Stimulated activated CD4-positive, alpha-beta T cell treated with anti-CD3 and anti-CD28 coated beads, Interleukin-15, amount 100 ng/mL, for 1 hour (primary cell): ENCODE measurements at places on chromosomes 3 and 15.

GRCh38 chr3:110174908-110175307 lies 837.6 kb upstream of the DPPA4 start:
- no peak for DNase-seq

GRCh38 chr3:117404730-117405129 lies 695.2 kb downstream of the TUSC7 start:
- no peak for DNase-seq

- no peak for DNase-seq
Observed at GRCh38 chr15:38796589-38796988, 232.0 kb upstream of the RASGRP1 start.

DNA sequence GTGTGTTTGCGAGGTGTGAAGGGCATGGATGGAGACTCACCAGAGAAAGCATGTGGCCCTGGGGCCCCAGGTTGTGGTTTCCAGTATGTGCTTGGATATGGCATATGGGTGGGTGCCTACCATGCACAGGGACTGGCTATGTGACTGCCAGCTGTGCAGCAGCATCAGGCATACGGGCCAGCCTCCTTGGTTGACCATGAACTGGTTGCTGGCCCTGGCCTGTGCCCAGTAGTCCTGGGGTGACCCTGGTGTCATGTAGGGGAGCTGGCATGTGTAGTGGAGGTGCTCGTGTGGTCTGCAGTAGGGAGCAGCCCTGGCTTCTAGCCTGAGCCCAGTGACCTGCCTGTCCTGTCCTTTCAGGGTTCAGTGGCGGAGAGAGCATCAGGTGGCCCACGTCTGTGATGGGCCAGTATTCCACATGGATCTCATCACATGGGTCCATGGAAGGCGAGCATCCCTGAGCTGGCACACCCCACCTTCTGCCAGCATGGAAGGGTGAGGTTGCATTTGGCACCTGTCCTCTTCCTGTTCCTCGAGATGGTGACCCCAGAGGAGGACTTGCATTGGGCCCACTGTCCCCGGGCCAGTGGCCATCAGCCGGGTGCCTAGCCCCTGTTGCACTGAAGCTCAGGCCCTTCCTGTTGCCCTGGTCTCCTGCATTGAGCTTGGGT lies 228.9 kb downstream of the SNRPN start:
- DNase-seq = no peak

- DNase-seq = no peak
Observed at GRCh38 chr3:138078901-138079344, 36.5 kb downstream of the DZIP1L start.

- DNase-seq = no peak
Observed at GRCh38 chr3:184237807-184238206, 8.4 kb downstream of the VWA5B2 start.

DNA sequence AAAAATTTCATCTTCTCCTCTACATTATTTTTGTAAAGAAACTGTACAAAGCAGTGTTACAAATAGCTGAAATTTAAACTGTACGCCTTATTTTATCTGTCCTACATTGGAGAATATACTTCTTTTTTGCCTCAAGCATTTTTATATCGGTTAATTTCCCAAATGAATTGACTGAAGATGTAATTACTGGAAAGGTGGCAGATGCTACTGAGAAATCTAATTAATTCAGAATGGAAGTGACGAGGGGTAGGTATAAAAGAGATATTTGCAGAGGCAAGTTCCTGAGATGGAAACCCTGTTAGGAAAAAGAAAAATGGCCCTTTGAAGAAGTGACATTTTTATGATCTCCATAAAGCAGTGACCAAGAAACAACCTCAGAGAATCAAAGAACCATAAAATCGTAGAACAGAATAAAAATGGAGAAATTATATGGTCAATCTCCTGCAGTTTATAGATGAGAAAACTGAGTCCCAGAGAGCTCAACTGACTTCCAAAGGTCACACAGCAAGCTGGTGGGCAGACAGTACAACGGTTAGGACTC lies 20.4 kb downstream of the RUVBL1 start:
- DNase-seq = no peak

GRCh38 chr15:88644741-88645140 lies 5.9 kb downstream of the ISG20 start:
- no peak for DNase-seq

DNA sequence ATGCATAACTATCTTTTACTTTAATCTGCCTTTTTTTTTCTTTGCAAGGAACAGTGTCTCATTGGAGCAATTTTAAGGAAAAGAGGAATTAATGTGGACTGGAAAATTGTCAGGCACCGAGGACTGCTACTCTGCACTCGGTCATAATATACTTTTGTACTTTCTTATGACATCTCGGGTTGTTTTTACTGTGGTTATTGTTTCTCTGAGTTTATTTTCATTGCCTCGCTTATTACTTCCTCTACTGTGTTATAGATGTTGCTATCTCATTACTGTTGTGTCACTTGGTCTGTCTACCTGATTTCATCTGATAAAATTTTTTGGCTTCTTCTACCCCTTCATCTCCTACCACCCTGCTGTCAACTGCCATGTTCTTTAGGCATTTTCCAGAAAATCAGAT lies 213.5 kb upstream of the POU1F1 start:
- DNase-seq = no peak

GRCh38 chr15:23416349-23417276 lies 30.4 kb downstream of the GOLGA6L2 start:
- DNase-seq = no peak

- no peak for DNase-seq
Observed at GRCh38 chr3:14630404-14631100, 21.0 kb upstream of the CCDC174 start.

DNA sequence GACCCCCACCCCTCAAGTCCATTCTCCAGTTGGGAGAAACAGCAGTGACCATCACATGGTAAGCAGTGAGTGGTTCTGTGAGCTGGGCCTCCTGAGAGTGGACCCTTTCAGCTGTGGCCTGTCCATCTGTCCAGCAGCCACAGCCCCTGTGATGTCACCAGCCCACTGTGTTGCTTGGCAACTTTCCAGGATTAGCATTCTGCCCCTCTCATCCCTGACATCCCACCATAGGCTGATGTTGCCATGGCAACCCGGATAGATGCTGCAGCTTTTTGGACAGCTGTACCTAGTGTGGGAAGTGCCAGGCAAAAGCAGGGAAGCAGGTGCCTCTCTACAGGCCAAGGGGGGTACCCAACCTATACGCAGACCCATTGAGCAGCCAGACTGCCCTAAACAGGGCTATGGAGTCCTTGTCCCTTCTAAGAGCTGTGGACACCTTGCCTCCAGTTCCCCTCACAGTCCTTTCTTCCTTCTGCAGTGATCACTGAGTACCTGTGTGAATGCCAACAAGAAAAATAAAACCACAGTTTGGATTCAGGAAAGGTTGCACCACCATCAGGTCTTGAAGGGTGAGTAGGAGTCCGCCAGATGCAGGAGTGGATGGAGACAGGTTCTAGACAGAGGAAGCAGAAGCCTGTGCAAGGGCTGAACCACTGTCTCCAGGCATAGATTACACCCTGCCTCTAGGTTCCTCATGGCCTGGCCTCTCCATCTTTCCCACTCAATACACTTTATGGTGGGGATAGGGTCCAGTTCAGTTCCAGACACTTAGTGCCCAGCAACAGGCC lies at the start of gene DNAH1:
Gene DNAH1 (plus strand): TSS at position 343 of the 788 bp plus-strand sequence. CDS start 6,124 bp downstream, outside the sequence.
- no peak for DNase-seq

DNA sequence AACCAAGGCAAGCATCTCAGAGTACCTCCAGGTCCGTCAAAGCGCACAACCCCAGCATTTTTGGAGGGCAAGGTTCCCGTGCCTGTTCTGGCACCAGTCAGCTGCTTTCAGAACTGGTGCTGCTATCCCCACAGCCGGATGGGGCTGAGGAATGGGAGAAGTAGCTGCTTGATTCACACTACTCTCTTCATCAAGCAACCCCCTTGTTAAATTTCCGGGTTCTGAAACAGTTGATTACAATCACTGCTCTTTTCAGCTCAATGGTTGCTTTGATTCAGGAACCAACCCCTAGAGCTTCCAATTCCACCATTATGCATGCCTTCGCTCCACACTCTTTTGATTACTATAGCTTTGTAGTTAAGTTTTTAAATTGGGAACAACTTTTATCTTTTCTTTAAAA lies 12.3 kb upstream of the UBA7 start:
- DNase-seq = no peak

- no peak for DNase-seq
Observed at GRCh38 chr3:57065588-57065987, 5.1 kb downstream of the SPATA12 start.

- no peak for DNase-seq
Observed at GRCh38 chr3:111712294-111713167, 117.4 kb upstream of the ZBED2 start.

GRCh38 chr3:31562525-31562924 lies 29.8 kb downstream of the STT3B start:
- DNase-seq = no peak

GRCh38 chr3:35322070-35322469 lies 317.3 kb upstream of the ARPP21 start:
- no peak for DNase-seq

GRCh38 chr3:87200060-87200647 lies 27.0 kb upstream of the CHMP2B start:
- no peak for DNase-seq

- DNase-seq = no peak
Observed at GRCh38 chr3:177431525-177432176, 234.4 kb upstream of the TBL1XR1 start.

DNA sequence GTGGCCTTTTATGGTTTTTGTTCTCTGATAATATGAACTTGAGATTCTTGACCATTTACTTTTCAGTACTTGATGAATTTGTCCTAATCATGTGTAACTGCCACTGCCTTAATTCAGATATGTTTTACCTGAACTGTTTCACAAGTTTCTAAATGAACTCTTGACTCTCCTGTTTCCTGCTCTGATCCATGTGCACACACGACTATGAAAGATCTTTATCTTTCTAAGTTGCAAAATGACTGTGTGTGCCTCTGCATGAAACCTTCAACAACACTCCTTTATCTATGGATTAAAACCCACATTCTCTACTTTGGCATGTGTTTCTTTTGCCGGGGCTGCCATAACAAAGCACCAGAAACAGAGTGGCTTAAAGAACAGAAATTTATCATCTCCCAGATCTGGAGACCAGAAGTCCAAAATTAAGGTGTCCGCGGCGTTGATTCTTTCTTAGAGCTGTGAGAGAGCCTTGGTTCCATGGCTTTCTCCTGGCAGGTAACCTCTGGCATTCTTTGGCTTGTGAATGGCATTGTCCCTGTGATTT lies 275.0 kb downstream of the ADAMTSL3 start:
- DNase-seq = no peak

GRCh38 chr3:104892044-104892443 lies 474.7 kb upstream of the ALCAM start:
- DNase-seq = no peak
